ENCODE measurements at places on chromosomes 5 and 9. TPM values are rescaled to one million over a fixed set of nuclear protein-coding genes. Genes with fewer than 3 reads are reported as not detected.

CSF1R gene
- total RNA-seq, result not detected

ANAPC2 gene
- 11.3 TPM for total RNA-seq

FBLL1 gene
- 0.11 TPM for total RNA-seq

ANXA1 gene
- 1,064 TPM for total RNA-seq

PCDHGA3 gene
- total RNA-seq, result 0.57 TPM

ACOT12 gene
- not detected for total RNA-seq

CDX1 gene
- 1.3 TPM for total RNA-seq
